Suppressor macrophage treated with lipopolysaccharide for 1 hour (primary cell): ENCODE measurements at places on chromosomes 4 and X.
A peak's percentile ranks its signal among the peaks of the same experiment; 100 is the strongest.

- DNase-seq, result no peak
These were observed 16.9 kb downstream of the SPINK2 start for GRCh38 chr4:56804551-56804950.

- DNase-seq, result no peak
These were observed 939.8 kb downstream of the GLUD2 start for GRCh38 chrX:121987163-121987562.

DNA sequence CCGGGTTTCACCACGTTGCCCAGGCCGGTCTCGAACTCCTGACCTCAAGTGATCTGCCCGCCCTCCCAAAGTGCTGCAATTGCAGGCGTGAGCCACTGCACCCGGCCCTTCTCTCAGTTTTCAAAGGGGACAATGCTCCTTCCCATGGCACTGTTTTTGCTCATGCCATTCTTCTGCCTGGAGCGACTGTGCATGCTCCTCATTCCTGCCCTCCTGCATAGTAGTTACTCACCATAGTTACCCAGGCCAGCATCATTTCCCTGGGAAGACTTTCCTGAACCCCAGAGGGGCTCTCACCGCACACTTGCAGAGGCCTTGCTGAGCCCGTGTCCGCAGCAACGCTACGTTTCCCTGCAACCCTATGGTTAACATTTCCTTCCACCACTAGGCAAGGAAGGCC is 3.3 kb upstream of the CXCL9 start:
- no peak for DNase-seq

DNA sequence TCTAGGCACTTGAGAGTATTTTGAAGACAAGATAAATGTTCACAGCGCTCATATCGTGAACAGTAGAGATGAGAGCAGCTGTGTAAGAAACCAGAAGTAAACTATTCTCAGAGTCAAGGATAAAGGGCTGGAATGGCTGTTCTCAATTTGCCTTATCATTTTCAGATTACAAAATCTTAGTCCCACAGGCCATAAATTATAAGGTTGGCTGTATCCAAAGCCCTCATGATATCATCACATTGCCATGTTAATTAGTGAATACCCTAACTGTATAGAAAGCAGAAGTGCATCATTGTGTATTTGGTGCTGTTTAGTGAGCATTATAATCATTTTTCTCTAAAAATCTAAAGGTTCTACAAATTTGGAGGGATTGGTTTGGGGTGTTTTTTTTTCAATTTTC is 168.9 kb upstream of the EDNRA start:
- no peak for DNase-seq

DNA sequence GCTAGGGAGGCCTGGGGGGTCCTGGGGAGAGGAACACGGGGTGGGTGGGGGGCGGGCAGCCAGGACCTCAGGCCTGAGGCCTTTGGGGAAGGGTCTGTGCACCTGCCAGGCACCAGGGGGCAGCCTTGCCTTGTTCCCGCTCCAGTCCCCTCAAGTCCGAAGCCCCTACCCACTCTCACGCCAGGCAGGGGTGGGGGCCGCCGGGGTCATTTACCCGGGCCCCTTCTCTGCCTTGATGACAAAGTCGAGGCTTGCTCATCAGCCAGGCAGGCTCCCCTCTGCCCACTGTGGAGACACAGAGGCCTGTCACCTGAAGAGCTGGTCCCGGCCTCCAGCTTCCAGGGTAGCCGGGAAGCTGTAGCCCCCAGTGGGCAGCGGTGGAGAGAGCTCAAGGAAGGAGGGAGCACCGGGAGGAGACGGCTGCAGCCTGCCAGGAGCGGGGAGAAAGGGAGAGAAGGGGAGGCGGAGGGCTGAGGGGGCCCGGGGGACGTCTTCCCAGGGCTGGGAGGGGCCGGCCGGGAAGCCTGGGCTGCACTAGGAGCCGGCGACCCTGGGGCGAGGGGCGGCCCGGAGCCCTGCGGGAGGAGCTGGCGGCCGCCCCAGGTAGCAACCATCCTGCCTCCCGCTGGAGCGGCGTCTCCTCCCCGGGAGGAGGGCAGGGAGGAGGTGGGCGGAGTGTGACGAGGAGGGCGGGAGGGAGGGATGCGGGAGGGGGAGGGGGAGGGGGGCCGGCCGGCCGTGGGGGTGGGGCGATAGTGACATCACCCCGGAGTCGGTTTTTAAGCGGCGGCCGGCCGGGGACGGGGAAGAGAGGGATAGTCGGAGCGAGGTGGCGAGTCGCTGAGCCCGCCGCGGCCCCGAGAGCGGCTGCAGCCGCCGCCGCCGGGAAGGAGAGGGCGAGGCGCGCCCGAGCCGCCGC is at the start of gene SLC6A8:
Gene SLC6A8 (plus strand): TSS at position 806 of the 919 bp plus-strand sequence. CDS start 649 bp downstream, outside the sequence.
- DNase-seq, result peak; percentile 87

- no peak for DNase-seq
These were observed 109.2 kb downstream of the DCTD start for GRCh38 chr4:182807767-182808548.

GRCh38 chrX:136467303-136467702 is 20.4 kb upstream of the BRS3 start:
- DNase-seq, result no peak

- no peak for DNase-seq
These were observed 20.8 kb downstream of the HMX1 start for GRCh38 chr4:8850830-8851188.

DNA sequence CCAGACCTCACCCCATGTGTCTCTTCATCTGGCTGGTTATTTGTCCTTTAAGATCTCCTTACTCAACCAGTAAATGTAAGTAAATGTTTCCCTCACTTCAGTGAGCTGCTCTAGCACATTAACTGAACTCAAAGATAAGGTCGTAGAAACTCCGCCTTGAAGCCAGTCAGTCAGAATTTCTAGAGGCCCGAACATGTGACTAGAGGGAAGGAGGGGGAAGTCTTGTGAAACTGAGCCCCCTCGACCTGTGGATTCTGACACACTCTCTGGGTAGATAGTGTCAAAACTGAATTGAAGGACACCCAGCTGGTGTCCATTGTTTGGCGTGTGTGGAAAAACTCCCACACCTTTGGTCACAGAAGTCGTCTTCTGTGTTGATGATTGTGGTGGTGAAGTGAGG is 933.9 kb downstream of the ADGRL3 start:
- DNase-seq, result no peak

GRCh38 chr4:6205567-6205931 is 5.2 kb upstream of the JAKMIP1 start:
- no peak for DNase-seq

- peak; percentile 60 for DNase-seq
These were observed 609 bp upstream of the SLC25A6 start for GRCh38 chrX:1392376-1393068.
